ENCODE measurements at places on chromosomes 2 and 18. TPM values are rescaled to one million over a fixed set of nuclear protein-coding genes. Genes with fewer than 3 reads are reported as not detected.

IL36G gene
- total RNA-seq = not detected

GCKR gene
- not detected for total RNA-seq

DNA sequence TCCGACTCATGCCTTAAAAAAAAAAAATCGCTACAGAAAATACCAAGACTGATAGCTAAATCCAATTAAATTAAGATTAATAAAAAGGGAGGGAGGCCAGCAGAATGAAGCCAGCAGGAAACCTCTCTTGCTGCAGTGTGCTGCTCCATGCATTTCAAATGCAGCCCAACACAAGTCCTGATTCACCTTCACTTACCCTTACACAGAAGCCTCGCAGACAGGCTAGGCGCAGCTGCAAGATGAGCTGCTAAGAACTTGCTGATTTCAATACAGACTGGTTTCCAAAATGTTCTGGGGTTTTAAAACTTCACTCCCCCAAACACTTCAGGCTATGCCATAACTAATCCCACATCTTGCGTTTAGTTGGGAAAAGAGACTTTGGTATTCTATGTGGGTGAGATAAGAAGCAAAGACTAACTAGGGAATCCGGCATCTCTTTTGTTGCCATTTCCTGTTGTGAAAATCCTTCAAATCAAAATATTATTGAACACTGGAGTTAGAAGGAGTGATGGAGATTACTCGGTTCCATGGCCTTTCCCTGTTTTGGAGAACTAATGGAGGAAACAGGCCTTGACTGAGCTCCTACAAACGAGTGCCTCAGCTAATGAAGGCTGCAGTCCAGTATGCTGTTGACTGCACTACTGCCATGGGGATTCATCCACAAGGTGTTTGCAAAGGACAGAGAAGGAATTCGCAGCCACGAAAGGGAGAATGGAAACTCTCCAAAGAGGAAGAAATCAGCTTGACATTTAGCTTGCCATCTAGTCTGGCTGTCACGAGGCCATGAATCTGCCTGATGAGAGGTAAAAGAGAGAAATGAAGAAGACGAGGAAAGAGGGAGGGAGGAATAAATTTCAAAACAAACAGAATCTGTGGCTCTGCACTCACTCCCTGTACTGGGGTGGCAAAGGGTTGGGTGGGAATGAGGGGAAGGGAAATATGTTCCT, 67.3 kb downstream of the CLHC1 start:
- no peaks in the 10 kb centered on the region for H3K27me3 ChIP-seq
- H3K27ac ChIP-seq = no peak overlapping the region
- no peak for DNase-seq
- H3K4me1 ChIP-seq = peaks cover 3% of the 10 kb centered on the region

- H3K36me3 ChIP-seq = no peaks in the 10 kb centered on the region
- no peak for DNase-seq
- no peak overlapping the region for H3K4me3 ChIP-seq
- no peak overlapping the region for H3K27ac ChIP-seq
Observed at GRCh38 chr2:160812830-160813505, 319.4 kb upstream of the RBMS1 start.

GRCh38 chr18:22045221-22045918, 124.0 kb upstream of the GATA6 start:
- H3K4me1 ChIP-seq = no peaks in the 10 kb centered on the region
- no peaks in the 10 kb centered on the region for H3K36me3 ChIP-seq
- H3K4me3 ChIP-seq = no peak overlapping the region
- peaks cover 6% of the 10 kb centered on the region for H3K27me3 ChIP-seq
- DNase-seq = no peak
- H3K27ac ChIP-seq = no peak overlapping the region

DNA sequence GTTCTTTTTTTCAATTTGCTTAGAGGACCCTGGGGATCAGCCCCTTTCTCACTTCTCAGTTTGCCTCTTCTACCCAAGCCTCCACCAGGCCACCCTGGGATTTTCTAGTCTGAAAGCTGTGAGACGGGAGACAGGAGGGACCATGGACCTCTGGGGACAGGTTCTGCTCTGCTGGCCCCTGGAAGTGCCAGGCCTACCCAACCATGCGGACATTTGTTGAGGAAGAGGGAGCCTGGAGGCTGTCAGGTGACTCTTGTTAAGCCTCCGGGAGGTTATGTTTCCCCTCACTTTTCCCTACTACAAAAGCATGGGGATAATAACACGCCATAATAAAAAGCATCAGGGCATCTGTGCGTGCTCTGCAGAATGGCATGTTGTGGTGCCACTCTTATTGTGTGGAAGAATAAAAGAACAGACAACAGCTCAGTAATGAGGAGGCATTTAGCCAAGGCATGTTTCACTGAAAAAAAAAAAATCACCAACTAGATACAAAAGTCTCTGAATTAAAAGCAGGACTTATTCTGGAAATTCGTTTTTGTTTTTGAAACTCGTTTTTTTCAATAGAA, 48.3 kb upstream of the PLA2R1 start:
- no peaks in the 10 kb centered on the region for H3K36me3 ChIP-seq
- no peak overlapping the region for H3K27ac ChIP-seq
- no peak for DNase-seq
- H3K27me3 ChIP-seq = peaks cover 13% of the 10 kb centered on the region
- H3K4me1 ChIP-seq = no peaks in the 10 kb centered on the region
- H3K4me3 ChIP-seq = no peak overlapping the region

DNA sequence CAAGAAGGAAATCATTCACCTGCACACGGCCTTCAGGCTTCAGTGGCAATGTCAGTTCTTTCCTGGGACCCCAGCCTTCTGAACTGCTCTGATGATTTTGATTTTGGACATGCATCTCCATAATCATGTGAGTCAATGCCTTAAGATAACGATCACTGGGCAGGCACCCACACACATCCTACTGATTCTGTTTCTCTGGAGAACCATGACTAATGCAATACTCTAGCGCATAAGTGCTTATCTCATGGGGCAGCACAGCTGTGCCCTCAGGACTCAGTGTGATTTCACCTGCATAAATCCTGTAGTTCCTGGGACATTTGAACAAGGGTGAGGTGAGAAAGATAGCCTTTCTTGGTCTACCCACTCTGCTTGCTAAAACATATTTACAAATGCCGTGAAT, 144.6 kb downstream of the AKAIN1 start:
- H3K4me3 ChIP-seq = no peak overlapping the region
- H3K27me3 ChIP-seq = peaks cover 3% of the 10 kb centered on the region
- H3K27ac ChIP-seq = no peak overlapping the region
- no peak for DNase-seq

RAB6C gene
- not detected for total RNA-seq
